ENCODE measurements at places on chromosomes 16 and 17.
A peak's percentile ranks its signal among the peaks of the same experiment; 100 is the strongest.

DNA sequence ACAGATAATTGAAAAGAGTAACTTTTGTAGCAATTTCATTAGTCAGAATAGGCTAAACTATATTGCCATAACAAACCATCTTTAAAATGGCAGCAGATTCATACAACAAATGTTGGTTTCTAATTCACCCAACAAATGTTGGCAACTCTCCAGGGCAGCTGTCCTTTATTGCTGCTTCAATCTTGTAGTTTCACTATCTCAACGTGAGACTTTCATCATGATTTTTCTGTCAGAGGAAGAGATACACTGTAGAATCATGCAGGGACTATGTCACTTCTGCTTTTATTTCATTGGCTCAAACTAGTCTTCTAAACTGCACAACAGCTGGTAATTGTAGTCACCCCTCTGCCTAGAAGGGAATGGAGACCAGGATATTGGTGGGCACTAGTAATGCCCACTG is 174.2 kb downstream of the TANC2 start:
- peak; percentile 24 for DNase-seq

DNA sequence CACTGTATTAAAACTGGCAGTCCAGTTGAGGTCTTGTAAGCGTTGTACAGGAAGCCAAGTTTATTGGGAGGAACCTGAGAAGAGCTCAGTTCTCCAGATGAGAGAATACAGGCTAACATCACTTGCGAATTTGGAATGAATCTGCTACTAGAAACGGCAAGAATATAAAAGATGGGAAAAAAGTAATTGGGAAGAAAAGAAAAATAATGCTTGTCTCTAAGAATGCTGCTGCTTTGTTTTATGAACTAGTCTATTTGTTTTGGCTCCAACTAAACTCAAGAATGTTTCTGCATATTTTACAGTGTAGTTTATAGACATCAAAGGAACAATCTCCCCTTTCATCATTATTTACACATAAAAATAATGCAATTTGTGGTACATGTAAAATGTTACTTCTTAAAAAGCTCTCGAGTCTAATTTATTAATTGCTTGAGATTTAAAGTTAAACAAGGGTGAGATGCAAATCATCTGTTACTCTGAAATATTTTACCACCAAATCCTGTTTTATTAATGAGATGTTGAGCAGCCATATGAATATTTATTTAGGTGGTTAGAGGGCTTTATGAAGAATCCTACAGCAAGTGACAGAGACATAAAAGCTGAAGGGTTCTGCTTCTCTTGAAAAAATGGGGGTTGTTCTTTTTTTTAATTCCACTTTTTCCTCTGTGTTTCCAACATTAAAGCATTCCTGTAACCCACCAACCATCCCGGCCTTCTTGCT is 162.1 kb upstream of the AXIN2 start:
- DNase-seq: no peak

DNA sequence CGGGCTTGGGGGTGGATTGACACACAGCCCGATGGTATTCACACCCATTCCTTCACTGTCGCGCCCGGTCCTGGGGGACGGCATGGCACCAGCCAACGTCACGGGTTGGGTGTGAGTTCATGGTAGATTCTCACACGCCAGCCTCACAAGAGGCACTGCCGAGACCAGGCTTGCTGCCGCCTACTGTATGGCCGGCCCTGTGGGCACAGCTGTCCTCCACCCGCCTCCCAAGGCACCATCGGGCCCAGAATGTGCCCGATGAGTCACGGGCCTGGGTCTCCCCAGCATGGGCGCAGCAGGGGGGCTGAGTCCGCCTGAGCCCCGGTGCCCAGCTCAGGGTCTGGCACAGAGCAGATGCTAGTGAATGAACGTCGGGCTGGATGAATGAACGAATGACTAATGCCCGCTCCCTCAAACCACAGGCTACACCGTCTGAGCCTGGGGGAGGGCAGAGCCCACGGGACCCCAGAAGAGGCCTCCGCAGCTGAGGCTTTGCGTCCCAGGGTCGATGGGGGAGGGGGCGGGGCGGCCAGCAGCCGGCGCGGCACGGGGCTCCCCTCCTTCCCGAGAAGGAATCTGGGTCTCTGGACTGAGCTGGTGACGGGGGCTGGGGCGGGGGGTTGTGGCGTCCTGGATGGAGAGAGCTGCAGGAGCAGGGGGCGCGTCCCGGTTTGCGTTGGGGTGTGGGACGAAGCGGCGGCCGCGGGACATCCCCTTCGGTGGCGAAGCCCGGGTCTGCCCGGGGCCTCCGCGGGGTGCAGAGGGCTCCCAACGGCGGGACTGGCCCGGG is 829 bp downstream of the PITPNM3 start:
- no peak for DNase-seq

GRCh38 chr17:27532269-27533263 is 76.3 kb downstream of the KSR1 start:
- DNase-seq: no peak

- DNase-seq: no peak
These were observed 107.1 kb downstream of the ADAMTS18 start for GRCh38 chr16:77327717-77328116.

GRCh38 chr17:40340880-40341807 is 23.4 kb downstream of the GJD3 start:
- peak; percentile 80 for DNase-seq

- DNase-seq: no peak
These were observed 6.0 kb upstream of the GRIN2A start for GRCh38 chr16:10188236-10188635.

DNA sequence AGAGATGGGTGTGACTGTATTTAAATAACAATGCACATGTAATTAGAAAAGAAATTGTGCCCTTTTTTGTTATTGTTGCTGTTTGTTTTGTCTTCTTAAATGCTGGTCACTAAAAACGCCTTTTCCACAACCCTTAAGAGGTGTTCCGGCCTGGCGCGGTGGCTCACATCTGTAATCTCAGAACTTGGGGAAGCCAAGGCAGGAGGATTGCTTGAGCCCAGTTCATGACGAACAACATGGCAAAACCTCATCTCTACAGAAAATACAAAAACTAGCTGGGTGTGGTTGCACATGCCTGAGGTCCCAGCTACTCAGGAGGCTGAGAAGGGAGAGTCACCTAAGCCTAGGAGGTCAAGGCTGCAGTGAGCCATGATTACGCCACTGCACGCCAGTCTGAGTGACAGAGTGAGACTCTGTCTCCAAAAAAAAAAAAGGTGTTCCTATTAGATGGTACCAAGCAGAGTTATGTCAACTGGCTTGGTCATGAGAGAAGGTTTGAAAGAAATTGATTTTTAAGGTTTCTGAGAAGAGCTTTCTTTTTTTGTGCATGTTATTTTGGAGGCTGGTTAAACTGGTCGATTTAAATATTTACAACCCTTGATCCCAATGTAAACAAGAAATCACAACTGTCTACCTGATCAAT is 23.5 kb upstream of the RFFL start:
- DNase-seq: no peak

GRCh38 chr17:22600644-22601298 is 908.4 kb downstream of the KCNJ18 start:
- DNase-seq: no peak

GRCh38 chr17:9211133-9211765 is 189.9 kb downstream of the NTN1 start:
- DNase-seq: no peak

GRCh38 chr16:50821586-50821985 is 79.7 kb downstream of the CYLD start:
- peak; percentile 0 for DNase-seq

DNA sequence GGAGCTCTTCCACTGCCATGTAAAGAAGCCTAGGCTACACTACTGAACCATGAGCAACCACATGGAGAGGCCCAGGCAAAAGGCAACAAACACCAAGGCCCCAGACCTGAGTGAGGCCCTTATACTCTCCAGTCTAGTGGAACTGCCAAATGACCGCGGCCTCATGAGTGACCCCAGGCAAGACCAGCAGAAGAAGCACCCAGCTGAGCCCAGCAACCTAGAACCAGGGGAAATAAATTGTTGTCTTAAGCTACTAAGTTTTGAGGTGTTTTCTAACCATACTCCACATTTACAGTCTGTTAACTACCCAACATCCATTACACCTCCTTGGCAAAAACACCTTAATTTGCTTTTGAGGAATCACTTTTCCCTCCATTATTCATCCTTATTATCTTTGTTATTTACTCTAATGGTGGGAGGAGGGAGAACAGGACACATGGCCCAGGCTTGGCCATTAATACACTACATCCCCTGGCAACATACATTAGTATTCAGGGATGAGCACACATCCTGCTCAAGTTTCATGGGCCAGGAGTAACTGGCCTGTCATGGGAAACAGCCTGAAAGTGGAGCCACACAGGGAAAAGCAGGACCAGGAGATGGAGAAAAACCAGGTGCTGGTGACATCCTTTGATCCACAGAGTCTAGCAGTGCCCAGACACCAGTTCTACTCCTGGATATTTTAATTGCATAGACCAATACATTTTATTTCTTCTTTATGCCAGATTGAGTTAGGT is 26.2 kb downstream of the SLC39A11 start:
- DNase-seq: no peak

DNA sequence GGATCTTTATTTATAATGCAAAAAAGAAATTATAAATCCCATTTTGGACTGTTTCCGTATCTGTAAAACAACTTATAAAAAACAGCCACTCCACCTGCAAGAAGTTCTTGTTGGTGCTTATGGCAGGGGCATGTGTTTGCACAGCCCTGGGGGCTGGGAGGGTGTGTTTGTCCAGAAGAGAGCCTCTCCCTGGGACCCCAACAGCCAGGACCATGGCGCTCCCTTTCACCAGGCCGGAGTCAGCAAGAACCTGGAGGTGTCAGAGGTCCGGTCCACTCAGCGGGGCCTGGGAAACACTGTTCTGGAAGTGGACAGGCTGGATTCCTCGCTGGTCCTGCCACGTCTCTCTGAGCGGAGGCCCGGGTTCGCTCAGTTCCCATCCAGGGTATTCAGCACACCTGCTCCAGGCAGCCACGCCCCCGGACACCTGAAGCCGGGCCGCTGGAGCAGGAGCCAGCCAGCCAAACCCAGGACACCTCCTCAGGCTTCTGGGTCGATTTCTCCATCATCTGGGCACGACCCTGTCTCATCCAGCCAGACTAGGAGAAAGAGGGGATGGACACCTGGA is 18.9 kb upstream of the GINS2 start:
- peak; percentile 22 for DNase-seq

- DNase-seq: no peak
These were observed 38.8 kb downstream of the CLEC16A start for GRCh38 chr16:10983159-10983558.

DNA sequence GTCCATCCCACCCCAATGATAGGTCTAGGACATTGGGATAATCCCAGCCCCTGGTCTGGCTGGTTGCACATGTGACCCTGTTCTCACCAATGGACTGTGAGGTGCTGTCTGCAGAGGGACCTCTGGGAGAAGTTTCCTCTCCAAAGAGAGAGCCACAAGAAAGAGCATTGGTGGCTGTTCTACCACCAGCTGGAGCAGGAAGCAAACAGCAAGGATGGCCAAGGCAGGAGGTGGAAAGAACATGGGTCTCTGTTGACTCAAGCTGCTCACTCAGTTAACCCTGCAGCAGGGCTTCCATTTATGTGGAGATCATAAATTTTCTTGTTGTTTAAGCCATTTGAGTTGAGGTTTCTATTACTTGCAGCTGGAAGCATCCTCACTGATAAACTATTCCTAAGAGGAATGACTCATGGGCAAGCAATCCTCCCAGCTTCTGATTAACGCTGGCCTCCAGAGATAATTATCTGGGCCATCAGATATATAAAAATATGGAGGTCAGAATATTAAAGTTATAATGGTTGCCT is 52.6 kb downstream of the CYB5B start:
- no peak for DNase-seq

DNA sequence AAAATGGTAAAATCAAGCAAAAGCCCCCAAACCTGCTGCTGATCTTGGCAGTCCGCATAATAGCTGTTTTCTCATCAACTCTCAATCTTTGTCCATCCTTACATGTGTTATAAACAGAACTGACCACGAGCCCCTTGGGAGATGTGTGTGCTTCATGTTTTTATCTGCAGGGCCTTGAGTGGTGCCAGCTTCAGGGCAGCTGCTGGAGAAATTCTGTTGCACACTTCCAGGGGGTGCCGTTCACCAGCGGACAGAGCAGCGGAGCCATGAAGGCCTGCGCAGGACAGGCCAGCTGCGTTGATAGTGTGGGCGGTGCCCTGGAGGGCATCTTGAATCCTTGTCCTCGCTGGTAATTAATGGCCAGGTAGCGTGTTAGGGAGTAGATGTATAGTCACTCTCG is 20.1 kb downstream of the MPRIP start:
- DNase-seq: no peak

GRCh38 chr16:52141871-52142270 is 405.1 kb downstream of the TOX3 start:
- no peak for DNase-seq

DNA sequence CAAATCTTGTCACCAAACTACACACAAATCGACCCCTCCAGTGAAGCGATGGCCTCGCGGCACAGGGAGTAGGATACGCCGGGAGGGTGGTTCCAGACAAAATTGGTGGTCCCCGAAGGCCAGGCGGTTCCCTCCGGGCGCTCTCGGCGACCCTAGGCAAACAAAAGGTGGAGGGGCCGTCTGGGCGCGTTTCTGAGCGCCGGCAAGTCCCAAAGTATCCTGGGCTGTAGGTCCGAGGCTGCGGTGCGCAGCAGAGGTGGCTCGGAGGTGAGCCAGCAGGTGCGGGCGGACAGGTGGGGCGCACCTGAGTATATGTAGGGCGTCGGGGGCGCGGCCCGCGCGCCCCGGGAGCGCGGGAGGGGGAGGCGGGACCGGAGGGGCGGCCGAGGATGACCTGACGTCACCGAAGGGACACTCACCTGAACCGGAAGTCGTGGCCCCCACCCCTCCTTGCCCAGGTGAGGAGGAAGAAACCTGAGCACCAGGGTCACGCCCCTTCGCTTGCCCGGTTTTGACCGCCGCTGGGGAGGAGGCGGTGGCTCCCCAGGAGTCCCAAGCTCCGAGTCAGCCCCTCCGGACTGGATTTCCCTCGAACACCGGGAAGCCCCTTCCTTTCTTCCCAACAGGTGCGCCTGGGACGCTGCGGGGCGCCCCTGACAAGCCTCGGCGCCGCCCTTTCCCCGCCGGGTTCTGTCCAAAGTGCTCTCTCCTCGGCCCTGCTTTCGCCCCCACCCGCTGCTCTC is at the start of gene CLDN7:
TSS of gene CLDN7 (minus strand) at position 287 of the 743 bp plus-strand sequence. CDS start 435 bp downstream, outside the sequence.
- peak; percentile 80 for DNase-seq

- no peak for DNase-seq
These were observed 47.4 kb downstream of the TBX4 start for GRCh38 chr17:61499632-61500031.

DNA sequence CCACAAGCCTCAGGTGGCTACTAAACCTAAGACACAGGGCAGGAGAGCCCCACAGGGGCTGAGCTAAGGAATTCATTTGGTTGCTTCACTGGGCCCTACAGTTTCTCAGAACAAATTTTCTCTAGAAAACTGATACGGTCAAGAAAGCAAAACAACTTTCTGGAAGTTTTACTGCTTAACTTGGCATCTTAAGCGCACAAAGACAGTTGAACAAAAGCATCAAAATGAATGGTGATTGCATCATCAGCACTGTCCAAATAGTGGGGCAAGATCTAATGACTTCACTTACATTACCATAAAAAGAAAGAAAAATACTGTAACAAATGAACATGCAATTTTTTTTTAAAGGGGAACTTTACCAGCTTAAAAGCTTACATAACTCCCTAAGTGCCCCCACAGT is 47.6 kb downstream of the XPO6 start:
- DNase-seq: no peak
